ENCODE measurements at places on chromosomes 7 and 10.

GRCh38 chr10:3472287-3473051, 299.9 kb upstream of the PITRM1 start:
- DNase-seq: no peak

GRCh38 chr7:22110227-22110839, 164.6 kb upstream of the CDCA7L start:
- DNase-seq: peak; percentile 81

- DNase-seq: no peak
Measured at GRCh38 chr7:105853931-105854419, 22.4 kb downstream of the ATXN7L1 start.

DNA sequence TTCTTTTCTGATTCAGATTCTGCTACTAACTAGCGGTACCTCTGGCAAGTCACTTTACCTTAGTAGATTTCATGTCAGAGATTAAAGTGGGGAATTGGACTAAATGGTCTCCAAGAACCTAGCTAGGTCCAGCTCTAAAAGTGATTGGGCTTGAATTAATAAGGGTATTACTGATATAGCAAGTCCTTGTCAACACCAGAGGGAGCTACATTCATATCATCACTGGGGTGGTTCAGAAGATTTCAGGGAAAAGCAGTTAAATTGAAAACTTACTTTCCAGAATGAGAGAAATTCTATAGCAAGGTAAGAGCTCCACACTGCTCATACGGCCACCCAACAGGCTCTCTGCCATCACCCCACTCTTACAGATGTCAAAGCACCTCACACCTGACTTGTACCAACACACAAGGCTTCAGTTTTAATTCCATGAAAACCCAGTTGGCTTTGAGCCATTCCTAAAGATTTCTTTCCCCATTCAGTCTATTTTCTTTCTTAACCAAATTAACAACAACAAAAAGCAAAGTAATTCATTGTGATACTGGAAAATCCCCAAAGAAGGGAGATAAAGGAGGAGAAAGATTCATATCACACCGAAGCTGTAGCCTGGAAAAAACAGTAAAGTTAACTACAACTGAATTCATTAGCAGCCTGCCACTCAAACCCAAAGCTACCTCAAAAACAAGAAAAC, 38.0 kb upstream of the SPOCK2 start:
- DNase-seq: peak; percentile 19

Data from SW 1271 (cell line).